NCI-H510A (cell line): ENCODE measurements at places on chromosomes 12 and 14.

- no peak for DNase-seq
Measured at GRCh38 chr14:57136669-57137328, 131.9 kb downstream of the EXOC5 start.

DNA sequence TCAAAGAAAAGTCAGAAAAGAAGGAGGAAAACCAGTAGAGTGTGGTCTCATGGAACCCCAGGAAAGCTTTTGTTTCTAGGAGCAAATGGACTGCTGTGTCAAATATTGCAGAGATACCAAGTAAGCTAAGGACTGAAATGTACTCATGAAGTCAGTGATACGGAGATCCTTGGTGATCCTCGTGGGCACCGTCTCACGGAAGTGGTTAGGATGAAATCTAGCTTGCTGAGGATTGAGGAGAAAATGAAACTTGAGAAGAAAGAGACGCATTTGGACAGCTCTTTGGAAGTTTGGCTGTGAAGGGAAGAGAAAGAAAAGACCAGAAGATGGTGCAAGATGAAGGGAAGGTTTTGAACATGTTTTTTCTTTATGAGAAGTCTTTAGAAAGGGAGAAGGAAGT is 104.0 kb upstream of the CCND2 start:
- DNase-seq = no peak

GRCh38 chr14:49942090-49942489 is 49.2 kb downstream of the ARF6 start:
- DNase-seq = no peak

- no peak for DNase-seq
Measured at GRCh38 chr14:89379006-89379405, 38.0 kb downstream of the FOXN3 start.

GRCh38 chr14:93868165-93868564 is 59.0 kb upstream of the FAM181A start:
- no peak for DNase-seq
